Regular cardiac myocyte (primary cell): ENCODE measurements at places on chromosomes 3 and 15. TPM values are rescaled to one million over a fixed set of nuclear protein-coding genes. Genes with fewer than 3 reads are reported as not detected.

The ACAN gene
- total RNA-seq, result 7.0 and 7.9 TPM in 2 replicates

The CYP11A1 gene
- 0.28 and 0.38 TPM in 2 replicates for total RNA-seq

The CSPG5 gene
- 0.19 and 0.28 TPM in 2 replicates for total RNA-seq

The SHC4 gene
- total RNA-seq, result 3.5 and 6.5 TPM in 2 replicates

The ANKUB1 gene
- not detected in 2 replicates for total RNA-seq
